Nucleus accumbens (tissue), 56 donors: ENCODE measurements at places on chromosomes 12 and 14.

DNA sequence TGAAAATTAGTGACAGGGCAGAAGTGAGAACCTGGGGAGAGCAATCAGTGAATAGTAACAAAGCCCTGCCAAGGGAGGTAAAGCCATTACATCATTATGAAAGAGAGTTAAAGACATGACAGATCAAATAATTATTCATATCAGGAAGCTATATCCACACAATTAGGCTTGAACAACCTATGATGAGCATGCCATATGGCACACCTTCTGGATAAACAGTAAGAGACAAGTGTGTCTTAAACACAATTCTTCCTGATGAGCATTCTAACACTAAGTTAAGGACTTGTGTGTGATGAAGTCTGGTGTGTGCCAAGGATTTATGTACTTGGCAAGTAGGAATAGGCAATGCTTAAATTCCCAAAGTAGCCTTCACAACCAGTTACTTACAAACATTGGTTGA is 76.1 kb downstream of the GALNT4 start:
- DNase-seq, result no peak

- DNase-seq, result no peak
Observed at GRCh38 chr14:97820781-97821180, 1023.6 kb downstream of the VRK1 start.

DNA sequence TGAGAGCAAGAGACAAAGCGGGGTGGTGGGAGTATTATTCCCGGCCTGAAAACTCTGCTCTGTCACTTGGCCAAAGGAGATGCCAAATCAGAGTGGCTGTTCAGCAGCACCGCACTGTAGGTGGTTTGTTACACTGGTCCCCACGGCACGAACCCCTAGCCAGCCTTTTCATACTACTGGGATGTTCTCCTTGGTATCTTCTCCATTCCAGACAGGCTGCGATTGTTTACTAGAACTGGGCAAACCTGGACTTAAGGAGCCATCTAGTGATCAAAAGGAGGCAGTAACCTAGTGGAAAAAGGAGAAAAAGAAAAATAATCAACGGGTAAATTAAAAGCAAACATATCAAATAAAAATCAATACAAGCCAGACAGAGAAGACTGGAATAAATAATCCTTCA is 58.9 kb upstream of the TMTC2 start:
- no peak for DNase-seq

GRCh38 chr12:69569236-69569635 is 16.0 kb upstream of the CCT2 start:
- no peak for DNase-seq

- no peak for DNase-seq
Observed at GRCh38 chr14:92607702-92608429, 94.3 kb downstream of the RIN3 start.

- no peak for DNase-seq
Observed at GRCh38 chr14:32480337-32480736, 151.2 kb downstream of the AKAP6 start.

DNA sequence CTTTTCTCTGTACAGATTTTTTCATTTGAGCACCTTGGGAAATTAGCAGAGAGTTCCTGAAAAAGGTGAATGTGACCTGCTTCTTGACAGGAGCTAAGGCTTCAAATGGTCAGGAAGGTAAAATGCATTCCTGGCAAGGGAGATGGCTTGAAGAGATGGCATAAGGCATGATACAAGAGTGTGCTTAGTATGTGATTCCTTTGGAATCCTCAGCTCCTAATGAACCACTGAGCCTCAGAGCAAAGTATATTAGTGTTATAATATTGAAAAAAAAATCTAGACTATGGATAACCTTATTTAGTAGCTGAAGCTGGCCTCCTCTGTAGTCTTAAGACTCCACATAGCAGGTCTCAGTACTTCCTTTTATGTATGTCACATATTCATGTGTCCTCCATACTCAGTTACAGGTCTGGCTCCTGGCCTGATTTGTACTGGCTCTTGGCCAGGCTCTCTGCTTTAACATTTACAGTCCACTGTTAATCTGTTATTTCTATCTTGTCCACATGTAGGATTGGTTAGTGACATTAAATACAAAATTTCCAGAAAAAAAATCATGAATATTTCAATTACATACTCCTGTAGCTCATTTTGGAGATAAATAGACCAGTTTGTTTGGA is 17.9 kb downstream of the TOGARAM1 start:
- no peak for DNase-seq

DNA sequence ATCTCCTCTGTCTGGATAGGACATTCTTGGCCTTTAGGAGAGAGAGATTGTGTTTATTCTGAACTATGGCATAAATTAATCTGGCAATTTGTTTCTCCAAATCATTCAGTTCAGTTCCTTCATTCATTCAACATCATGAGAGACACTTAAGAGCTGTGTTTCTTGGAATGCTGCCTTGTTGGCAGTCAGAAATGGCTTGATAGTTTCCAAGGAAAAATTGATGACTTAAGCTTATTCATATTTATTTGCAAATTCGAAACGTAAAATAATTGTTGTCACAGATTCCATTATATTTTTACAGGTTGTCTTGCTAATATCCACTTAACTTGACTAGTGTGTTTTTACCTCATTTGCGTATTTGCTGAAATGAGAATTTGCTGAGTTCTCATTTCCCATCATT is 393.0 kb downstream of the C12orf75 start:
- no peak for DNase-seq

DNA sequence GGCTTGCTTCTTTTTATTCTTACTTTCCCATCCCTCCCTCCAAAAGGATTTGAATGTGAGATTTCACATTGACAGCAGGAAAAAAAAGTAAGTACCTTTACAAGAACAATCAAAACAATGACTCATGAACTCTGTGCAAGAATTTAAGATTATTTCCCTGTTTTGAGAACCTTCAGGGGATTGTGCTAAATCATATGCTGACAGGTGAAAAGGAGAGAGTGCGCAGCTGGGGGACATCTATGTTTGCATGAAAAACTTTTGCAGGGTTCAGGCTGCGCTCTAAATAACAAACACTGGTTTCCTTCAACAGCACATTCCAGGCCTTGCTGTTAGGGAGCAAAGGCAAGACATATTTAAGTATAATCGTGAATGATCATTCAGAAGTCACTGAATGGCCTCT is 27.3 kb downstream of the RERG start:
- DNase-seq, result no peak

GRCh38 chr14:96135285-96135684 is 69.4 kb upstream of the BDKRB2 start:
- no peak for DNase-seq

- no peak for DNase-seq
Observed at GRCh38 chr14:22597265-22597664, 835 bp upstream of the ABHD4 start.
